ENCODE measurements at places on chromosomes 5 and 9.

DNA sequence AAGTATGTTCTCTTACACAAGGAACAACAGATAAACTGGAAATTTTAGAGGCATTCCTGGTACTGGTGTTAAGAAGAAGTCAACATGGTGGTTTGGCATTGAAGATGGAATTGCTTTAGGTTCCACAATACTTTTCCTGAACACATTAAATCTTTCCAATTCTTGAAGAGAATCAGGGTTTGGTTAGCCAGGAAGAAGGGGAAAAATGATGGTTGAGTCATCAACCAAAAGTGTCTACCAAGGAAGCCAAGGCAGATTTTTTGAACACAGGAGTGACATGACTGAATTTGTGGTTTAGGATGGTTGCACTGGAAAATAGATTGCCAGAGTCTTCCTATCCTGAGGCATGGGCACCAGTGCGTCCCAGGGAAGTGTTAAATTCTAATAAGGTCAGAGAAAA is 433.4 kb downstream of the TMEM38B start:
- no peak for DNase-seq

DNA sequence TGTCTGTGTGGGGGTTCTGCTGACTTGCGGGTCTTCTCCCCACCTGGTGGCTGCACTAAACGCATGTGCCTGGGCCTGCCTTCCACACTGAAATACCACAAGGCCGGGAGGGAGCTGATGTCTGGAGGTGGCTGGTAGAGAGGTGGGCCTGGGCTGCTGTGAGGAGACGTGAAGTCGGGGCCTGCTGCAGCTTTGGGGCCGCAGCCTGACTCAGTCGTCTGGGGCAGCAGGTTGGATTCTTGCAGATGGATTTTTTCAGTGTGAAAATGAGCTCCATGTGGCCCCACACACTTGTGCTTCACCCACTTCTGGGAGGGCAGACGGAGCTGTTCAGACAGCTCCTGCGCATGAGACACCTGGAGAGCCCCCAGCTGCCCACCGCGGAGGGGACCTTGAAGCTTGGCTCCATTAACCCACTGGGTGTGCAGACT is 29.3 kb downstream of the COL5A1 start:
- no peak for DNase-seq

GRCh38 chr9:133525677-133526076 is 918 bp upstream of the MYMK start:
- DNase-seq: no peak

- no peak for DNase-seq
These were observed 52.6 kb downstream of the ADAMTS16 start for GRCh38 chr5:5192681-5193080.

- DNase-seq: no peak
These were observed 335.3 kb upstream of the CDH18 start for GRCh38 chr5:20323323-20323722.
